Left forelimb (tissue), 1 donor: ENCODE measurements at places on chromosomes 6 and 20.

DNA sequence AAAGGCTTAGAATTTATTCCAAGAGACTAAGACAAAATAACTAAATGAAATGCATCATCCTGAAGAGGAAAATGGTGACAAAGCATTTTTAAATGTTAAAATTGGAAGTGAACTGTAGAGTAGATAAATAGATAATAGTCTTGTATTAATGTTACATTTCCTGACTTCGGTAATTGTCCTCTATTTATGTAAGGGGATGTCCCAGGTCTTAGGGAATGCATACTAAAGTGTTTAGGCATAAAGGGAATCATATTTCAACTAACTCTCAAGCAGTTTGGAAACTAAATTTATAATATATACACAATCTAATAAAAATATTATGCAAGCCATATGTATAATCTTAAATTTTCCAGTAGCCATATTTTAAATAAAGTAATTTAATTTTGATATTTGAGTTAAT lies 159.3 kb downstream of the WDR27 start:
- DNase-seq: no peak

- no peak for DNase-seq
Observed at GRCh38 chr6:151655099-151655498, 152.4 kb upstream of the ESR1 start.

DNA sequence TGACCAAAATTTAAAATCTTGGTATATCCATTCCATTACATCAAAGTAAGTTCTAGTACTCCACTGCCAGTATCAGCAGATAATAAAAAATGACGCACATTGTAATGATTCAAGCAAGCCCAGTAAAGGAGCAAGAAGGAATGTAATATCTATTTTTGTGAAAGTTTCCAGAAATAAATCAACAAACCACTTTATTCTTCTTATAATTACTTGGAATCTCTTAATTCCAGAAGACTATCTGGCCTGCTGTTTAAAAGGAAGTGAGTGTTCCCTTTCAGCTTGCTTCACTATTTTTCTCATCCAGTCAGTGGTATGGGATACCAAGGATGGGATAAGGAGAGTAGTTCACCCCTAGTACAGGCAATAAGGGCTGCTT lies 42.2 kb upstream of the DSE start:
- DNase-seq: no peak

DNA sequence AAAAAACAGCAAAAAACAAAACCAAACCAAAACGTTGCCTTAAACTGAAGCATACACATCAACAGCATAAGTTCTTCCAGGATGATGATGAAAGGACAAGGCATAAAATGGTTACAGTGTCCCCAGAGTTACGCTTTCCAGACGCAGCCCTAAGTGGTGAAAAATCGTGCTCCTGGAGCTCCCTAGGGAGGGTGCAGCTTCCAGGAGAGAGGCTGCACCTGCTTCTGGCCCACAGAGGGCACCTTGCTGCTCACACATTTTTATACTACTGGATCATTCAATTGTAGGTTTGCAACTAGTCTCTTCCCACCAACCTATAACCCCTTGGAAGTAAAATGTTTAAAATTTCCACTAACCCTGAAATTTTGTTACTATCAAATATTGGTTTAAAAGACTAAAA lies 115.0 kb downstream of the PRKN start:
- no peak for DNase-seq

- no peak for DNase-seq
Observed at GRCh38 chr6:132369526-132369925, 31.7 kb downstream of the MOXD1 start.

- DNase-seq: no peak
Observed at GRCh38 chr6:16477367-16478149, 239.2 kb downstream of the GMPR start.

GRCh38 chr20:38805958-38806854 lies 709 bp downstream of the PPP1R16B start:
- DNase-seq: no peak

- no peak for DNase-seq
Observed at GRCh38 chr6:82259389-82259788, 11.8 kb upstream of the IBTK start.
